ENCODE measurements at places on chromosomes 7 and 10. TPM values are rescaled to one million over a fixed set of nuclear protein-coding genes. Genes with fewer than 3 reads are reported as not detected.

GRCh38 chr10:128211064-128211504 lies 84.9 kb upstream of the MKI67 start:
- no peak for DNase-seq

ZNHIT1 gene
- total RNA-seq, result 55.8 TPM

GRCh38 chr7:116210345-116211005 lies at the start of gene TES:
TSS of gene TES (plus strand) at chr7:116210539. CDS start at chr7:116210708, 169 bp downstream.
- peak; percentile 81 for DNase-seq

DNA sequence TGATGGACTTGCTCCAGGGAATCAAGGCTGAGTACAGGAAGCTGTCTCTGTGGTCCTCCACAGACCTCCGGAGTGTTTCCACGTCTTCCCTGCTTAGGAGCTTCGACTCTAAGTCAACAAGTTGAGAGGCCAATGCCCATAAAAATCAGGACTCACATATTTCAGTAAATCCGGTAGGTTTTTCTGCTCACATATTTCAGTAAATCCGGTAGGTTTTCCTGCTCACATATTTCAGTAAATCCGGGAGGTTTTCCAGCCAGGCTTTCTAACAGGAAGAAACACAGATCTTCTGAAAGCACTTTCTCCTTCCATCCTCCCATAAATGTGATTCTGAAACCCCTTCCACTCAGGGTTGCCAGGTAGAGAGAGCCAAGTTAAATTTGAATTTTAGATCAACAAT lies 340.1 kb upstream of the SHH start:
- DNase-seq, result no peak

SERPINE1 gene
- total RNA-seq, result 1.3 TPM

- no peak for DNase-seq
Observed at GRCh38 chr7:100865372-100865911, 1.7 kb upstream of the TRIP6 start.

DNA sequence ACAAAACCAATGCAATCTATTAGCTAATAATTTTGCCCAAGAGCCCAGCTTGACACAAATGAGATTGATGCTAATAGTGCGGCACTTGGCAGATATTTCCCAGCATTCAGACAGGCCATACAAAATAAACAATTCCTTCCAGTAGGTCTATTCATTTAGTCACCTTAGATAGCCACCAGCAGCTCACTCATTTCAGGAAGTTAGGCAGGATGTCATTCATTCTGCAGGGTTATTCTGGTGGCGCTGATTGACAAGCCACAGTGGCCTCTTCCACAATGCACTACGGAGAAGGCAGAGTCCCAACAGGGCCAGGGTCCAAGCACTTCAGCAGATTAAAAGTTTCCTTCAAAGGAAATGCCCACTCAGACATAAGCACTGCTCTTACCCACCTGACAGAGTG lies 55.8 kb downstream of the PIK3AP1 start:
- no peak for DNase-seq

DNA sequence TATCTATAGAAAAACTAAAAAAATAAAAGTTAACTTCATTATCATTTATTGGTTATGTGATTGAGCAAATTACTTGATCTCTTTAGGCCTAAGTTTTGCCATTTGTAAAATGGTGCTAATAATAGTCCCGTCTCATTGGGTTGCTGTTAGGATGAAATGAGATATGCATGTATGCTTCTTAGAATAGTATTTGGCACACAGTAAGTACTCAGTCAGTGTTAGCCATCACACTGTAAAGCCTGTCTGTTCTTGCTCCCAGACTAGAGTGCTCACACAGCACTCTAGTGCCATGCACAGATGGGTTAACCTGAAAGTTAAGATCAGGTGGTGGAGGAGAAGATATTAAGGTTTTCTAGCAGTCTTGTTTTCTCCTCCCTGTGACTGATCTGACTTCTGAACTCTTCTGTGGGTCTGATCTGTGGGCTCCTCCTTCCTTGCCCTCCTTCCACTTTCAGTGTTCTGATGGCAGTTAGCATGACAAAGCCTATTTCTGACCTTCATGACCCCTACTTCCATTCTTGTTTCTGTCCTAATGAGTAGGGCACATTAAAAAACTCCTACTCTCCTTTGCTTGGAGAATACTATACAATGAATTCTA lies 167.5 kb downstream of the RNLS start:
- DNase-seq, result no peak

DNA sequence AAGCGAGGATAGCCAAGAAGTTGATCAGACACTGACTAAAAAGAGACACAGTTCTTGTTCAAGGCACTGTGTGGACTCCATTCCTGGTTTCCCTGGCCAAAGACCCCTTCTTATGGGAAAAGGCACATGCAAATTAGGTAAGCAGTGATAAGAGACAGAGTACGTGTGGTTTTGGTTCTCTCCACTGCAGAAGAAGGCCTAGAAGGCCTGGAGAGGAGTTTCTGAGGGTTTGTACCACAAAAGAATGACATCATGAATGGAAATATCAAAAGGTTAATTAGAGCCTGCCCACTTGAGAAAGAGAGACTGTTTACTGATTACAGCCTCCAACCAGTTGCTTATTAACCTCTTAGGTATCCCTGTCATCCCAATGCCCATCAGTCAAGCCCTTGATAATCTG lies 137.5 kb downstream of the ZNF365 start:
- DNase-seq, result no peak

POLR1F gene
- total RNA-seq, result 7.7 TPM

LLCFC1 gene
- not detected for total RNA-seq

CYP2C8 gene
- total RNA-seq, result not detected

DNA sequence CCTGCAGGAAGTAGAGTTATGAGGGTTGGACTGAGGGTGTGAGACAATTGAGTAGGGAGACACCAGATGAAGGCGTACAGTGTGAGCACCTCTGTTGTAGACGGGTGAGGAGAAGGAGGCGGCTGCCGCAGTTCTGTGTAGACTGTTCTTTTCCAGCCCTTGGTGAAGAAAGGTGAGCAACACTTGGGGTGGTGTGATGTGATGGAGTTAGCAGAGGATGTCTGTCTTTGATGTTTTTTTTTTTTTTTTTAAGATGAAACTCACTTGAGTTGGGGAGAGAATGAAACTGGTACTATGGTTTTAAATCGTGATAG lies 42.8 kb upstream of the RNF216 start:
- DNase-seq, result no peak

DNA sequence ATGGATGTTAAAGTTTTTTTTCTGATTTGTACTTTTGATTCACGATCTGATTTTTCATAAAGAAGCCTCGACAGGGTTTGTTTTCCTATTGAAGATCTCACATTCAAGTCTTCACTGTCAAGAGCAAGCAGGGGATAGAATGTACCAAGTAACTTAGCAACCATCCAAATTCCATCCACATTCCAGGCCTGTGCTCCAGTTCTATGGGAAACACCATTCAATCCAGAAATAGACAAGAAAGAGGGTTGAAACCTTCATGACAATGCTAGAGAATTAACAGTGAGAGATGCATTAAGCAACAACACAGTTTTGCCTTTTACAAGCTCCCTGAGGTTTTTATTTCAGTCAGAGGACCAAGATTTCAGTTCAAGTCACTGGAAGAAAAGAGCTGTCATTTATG lies 300.2 kb downstream of the NEBL start:
- no peak for DNase-seq

STEAP4 gene
- 21.7 TPM for total RNA-seq

ASB10 gene
- total RNA-seq, result 46.1 TPM

CLCN1 gene
- not detected for total RNA-seq

DPCD gene
- 21.9 TPM for total RNA-seq

DNA sequence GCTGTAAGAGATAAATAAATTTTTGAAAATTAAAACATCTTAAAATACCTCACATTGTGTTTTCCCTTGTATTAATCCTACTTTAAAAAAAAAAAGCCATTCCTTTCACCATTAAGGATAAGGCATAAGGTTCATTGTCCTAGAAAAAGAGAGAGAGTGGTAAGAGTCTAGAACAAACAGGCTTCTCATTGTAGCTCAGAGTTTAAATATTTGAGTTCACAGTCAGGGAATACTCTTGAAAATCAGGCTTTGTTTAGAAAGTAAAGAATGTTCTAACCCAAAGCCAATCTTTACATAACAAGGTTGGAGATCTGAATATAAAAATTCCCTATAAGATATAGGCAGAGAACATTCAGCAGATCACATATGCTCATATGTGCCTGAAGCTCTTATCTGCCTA lies 40.2 kb upstream of the TES start:
- no peak for DNase-seq

CALML5 gene
- total RNA-seq, result not detected

DNA sequence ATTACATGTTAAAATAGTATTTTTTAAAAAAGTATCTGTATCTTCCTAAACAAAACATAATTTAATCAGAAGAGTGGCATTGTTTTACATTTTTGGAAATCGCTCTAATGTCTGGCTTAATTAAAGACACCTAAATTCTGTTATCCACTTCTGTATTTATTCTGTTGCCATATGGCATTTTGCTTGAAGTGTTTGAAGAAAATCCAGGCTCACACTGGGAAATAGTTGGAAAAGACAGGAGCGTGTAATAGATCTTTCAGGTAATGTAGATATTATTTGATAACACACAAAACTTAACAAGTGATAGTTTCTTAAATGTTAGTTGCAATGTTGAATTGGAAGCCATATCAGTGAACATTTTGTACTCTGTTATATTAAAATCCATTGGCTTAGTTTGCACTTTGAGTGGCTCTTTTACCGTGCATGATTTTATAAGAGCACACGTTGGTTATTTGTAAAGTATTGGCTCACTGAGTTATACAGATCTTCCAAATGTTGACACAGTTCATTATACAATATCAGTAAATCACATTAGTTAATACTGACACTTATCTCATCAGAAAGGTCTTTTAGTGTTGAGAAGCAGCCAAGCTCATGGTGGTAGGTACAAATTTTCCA lies 128.4 kb upstream of the NPVF start:
- DNase-seq, result no peak

GRCh38 chr7:774161-775109 lies 47.4 kb upstream of the PRKAR1B start:
- peak; percentile 83 for DNase-seq

GRCh38 chr10:36730316-36730715 lies 395.1 kb upstream of the ANKRD30A start:
- no peak for DNase-seq

UPK3BL1 gene
- 13.0 TPM for total RNA-seq

DNA sequence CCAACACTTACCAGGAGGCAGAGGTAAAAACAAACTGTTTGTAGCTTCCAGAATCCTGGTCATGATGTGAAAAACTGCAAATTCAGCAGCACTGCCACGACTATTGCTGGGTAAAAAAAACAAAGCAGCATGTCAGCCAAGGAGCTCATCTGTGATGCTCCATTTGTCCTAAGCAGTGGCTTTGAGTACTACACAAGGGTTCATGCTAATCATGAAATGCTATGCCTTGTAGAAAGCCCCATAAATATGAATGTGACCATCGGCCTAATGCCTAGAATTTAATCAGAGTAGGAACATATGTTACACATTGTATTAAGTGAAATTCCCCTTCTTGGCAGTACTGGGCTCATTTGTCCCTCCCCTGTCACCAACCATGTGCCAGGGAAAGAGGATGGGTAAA lies 95.4 kb downstream of the GSAP start:
- no peak for DNase-seq

DNA sequence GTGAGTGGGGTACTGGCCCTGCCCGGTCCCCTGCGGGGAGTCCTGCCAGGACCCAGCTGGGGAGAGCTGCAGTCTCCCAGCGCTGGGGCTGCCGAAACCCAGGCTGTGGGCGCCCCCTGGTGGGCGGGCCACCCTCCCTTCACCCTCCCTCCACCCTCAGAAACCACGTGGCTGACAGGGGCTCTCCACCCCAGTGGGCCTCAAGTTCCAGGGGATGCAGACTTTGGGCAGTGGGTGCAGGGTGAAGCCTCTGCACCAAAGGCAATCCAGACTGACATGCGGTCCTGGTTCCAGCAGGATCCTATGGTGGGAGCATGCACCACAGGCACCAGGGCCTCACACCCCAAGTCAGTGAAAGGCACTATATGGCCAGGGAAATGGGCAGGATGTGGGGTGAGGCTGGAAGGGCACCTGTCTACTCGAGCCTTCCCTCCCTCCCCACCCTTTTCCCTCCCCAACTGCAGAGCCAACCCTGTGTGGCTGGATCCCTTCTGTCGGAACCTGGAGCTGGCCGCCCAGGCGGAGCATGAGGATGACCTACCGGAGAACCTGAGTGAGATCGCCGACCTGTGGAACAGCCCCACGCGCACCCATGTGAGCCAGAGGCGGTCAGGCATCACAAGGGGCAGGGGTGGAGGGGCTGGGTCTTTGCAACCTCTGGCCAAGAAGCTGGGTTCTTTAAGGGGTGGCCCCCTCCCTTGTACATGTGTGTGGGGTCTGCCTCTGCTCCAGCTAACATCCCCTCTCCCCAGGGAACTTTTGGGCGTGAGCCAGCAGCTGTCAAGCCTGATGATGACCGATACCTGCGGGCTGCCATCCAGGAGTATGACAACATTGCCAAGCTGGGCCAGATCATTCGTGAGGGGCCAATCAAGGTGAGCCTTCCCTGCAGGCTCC lies 38.8 kb downstream of the PSAP start:
- peak; percentile 86 for DNase-seq

TMEM229A gene
- not detected for total RNA-seq

MSS51 gene
- 2.9 TPM for total RNA-seq

- no peak for DNase-seq
Observed at GRCh38 chr10:44958196-44958897, 1.3 kb upstream of the RASSF4 start.

DNA sequence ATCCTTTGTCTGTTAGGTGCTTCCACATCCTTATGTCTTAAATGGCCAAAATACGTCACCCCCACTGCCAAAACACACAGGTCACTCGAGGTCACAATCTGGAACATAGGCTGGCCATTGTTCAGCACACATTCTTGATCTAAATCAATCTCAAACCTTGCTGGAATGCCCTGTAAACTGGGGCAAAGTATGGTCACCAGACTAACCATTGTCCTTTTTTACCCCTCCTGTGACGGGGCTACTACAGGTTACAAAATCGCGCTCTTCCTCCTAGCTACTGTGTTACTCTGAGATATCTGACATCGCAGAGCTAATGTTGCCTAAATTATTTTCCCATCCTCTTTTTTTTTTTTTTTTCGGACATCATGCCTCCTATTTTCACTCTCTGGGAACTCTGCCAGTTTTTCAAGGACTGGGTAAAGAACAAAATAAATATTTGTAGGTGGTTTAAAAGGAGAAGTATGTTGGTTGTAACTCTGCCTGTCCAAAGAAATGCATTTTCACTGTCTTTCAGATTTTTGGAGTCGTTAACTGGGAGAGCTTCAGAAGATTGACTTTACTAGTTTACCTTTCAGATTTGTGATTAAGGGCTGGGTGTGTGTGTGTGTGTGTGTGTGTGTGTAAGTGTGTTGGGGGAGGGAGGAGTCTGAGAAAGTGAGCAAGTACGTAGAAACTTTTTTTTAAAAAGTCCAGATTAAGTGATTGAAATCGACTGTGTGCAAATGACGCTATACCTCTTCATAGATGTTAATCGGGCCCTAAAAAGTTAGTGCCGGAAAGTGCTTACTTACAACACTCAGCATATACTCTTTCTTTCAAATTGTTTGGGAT lies 942 bp upstream of the KIAA1217 start:
- DNase-seq, result no peak

- no peak for DNase-seq
Observed at GRCh38 chr10:72850861-72851260, 42.7 kb upstream of the OIT3 start.
